ENCODE measurements at places on chromosomes 16 and 17. TPM values are rescaled to one million over a fixed set of nuclear protein-coding genes. Genes with fewer than 3 reads are reported as not detected.

- DNase-seq: peak; percentile 23
These were observed 26.0 kb downstream of the SNX29 start for GRCh38 chr16:12002447-12003006.

- no peak for DNase-seq
These were observed 31.3 kb upstream of the ANKRD40CL start for GRCh38 chr17:50798424-50799288.

GRCh38 chr17:81031566-81032550 lies 3.1 kb upstream of the BAIAP2 start:
- DNase-seq: no peak

GRCh38 chr17:79080349-79080748 lies 5.7 kb downstream of the ENGASE start:
- no peak for DNase-seq

GRCh38 chr17:16877099-16877498 lies 94.8 kb downstream of the TNFRSF13B start:
- no peak for DNase-seq

GRCh38 chr16:69531988-69532387 lies 33.8 kb upstream of the NFAT5 start:
- no peak for DNase-seq

GRCh38 chr16:68744744-68745280 lies 7.7 kb downstream of the CDH1 start:
- DNase-seq: no peak

Gene PTX4
- total RNA-seq: not detected

All from heart right ventricle (tissue), 16 donors.